Activated CD4-positive, alpha-beta T cell treated with anti-CD3 and anti-CD28 coated beads, Interleukin-2, Interleukin-4, amounts not matched to agents 100 ng/mL and 50 ng/mL, durations not matched to agents 16 hours and 8 hours (primary cell): ENCODE measurements at places on chromosomes 4 and X.

DNA sequence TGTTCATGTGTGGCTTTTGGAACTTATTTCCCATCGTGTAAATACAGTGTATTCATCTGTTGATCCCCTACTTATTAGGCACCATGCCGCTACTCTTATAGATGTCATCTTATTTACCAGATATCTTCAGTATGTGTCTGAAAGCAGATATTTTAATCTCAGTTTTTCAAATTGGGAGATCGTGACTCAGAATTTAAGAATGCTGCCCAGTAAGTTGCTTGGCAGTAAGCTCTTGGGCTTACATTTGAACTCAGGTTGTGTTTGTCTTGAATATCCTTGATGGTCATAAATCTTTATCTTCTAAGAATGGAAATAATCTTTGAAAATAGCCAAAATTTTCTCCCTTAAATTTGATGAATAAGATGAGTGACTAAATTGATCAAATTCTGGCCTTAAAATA lies 45.9 kb upstream of the RPA4 start:
- no peak for DNase-seq

- DNase-seq = no peak
Measured at GRCh38 chr4:150368667-150369066, 213.3 kb upstream of the MAB21L2 start.

- no peak for DNase-seq
Measured at GRCh38 chr4:80143307-80143679, 54.0 kb upstream of the PRDM8 start.

DNA sequence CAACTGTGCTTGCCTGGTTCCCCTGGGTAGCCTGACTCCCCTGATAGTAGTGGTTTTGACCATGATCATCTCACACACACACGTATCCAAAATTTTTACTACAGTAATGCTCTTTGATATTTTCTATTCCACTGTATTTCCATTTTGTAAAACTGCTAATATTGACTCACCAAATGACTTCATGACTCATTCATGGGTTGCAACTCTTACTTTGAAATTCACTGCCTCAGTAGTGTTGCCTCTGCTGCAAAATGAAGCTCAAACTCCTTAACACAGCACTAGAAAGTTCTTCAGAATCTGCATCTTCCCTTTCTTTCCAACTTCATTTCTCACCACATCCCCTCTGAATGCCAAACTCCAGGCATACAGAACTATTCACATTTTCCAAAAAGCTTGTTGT lies 20.3 kb downstream of the QRFPR start:
- no peak for DNase-seq

- DNase-seq = no peak
Measured at GRCh38 chr4:44872246-44872645, 145.9 kb upstream of the GNPDA2 start.

DNA sequence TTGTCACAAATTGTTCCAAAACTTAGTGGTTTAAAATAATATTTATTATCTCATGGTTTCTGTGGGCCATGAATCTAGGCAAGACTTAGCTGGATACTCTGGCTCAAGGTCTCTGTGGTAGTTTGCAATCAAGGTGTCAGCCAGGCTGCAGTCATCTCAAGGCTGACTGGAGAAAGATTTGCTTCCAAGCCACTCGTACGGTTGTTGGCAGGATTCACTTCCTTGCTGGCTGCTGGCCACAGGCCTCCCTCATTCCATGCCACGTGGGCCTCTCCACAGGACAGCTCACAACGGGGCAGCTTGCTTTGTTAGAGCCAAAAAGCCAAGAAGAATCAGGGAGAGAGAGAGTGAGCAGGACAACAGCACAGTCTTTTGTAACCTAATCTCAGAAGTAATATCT lies 101.4 kb downstream of the WWC2 start:
- no peak for DNase-seq

DNA sequence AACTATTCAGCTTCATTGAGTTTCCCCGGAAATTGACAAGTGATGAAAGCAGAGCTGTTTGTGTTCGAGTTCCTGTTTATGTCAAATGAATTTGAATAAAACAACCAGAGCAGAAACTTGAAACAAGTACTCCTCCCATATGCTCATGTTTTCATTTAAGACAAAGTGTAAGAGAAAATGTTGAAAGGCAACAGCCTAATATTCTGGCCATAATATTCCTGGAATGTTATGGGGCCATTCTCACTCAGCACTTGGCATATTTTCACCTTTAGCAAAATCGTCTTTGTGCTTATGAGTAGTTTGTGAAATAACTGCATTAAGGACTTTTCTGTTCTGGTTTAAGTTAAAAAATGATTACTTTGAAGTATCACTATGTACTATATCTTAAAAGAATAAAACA lies 276.0 kb upstream of the FAT1 start:
- DNase-seq = no peak
